ENCODE measurements at places on chromosomes 6 and 20.
A peak's percentile ranks its signal among the peaks of the same experiment; 100 is the strongest.

GRCh38 chr6:89357390-89357789 lies 4.9 kb upstream of the UBE2J1 start:
- DNase-seq: no peak

- DNase-seq: no peak
Measured at GRCh38 chr6:137277971-137278637, 58.9 kb upstream of the IFNGR1 start.

DNA sequence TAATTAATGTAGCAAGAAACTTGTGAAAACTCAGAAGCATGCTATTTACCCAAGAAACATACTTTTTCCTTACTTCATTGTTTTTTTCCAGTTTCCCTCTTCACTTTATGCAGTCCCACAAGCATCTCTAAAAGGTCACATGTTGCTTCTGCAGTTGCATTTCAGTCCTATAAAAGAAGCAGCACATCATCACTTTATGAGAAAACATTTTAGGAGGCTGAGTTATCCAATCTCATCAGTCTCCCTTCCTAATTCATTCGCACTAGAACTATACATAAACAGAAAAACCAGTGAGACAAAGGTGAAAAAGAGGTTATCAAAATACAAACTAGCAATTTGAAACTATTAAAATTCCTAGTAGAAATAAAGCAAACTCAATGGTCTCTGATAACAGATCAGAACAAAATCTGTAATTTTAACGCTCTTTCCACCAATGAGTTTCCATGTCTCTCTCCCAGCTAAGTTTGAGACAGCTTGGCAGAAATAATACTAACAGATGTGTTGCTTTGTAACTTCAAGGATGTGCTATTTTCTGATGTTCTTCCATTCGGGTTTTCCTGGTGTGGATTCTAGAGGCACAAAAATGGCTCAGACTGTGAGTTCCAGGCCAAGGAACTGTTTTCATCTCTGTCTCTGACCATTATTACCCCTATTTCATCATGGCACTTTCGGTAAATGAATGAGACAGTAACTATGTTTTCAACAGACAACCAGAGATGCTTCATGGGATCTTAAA lies 48.4 kb downstream of the ZHX3 start:
- no peak for DNase-seq

- DNase-seq: peak; percentile 54
Measured at GRCh38 chr6:169669147-169669546, 32.7 kb downstream of the WDR27 start.

DNA sequence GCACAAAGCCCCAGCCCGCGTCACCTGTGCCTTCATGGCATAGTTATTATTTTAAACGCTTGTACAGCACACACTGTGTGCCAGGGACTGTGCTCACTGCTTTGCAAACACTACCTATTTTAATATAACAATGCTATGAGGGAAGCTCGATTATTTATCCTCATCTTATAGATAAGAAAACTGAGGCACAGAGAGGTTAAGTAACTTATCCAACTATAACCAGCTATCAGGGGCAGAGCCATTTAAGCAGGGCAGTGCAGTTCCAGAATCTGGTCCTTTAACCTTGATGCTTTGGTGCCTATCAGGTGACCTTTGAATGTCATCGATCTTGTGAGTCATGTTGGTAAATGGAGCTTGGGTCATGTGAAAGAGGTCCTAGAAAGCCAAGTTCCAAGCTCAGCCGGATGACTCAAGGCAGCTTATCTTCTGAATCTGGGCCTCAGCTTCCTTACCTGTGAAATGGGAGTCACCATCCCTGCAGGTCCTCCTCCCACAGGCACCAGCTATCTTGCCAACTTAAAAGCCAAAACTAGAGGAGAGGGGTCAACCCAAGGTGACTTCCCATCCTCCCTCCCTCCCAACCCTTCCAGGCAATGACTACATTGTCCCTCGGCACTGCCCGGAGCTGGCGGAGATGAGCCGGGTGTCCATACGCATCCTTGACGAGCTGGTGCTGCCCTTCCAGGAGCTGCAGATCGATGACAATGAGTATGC lies 56.4 kb upstream of the TTPAL start:
- DNase-seq: no peak
